ENCODE measurements at places on chromosomes 3 and 15. TPM values are rescaled to one million over a fixed set of nuclear protein-coding genes. Genes with fewer than 3 reads are reported as not detected.

- no peaks in the 10 kb centered on the region for H3K27me3 ChIP-seq
- no peaks in the 10 kb centered on the region for H3K36me3 ChIP-seq
- peak; percentile 53 for DNase-seq
- peak overlapping the region; percentile 48 for H3K4me3 ChIP-seq
- peaks cover 5% of the 10 kb centered on the region for H3K4me1 ChIP-seq
Measured at GRCh38 chr15:66251790-66252684, 1.5 kb downstream of the MEGF11 start.

- no peak overlapping the region for H3K4me3 ChIP-seq
- no peak for DNase-seq
- no peak overlapping the region for H3K27ac ChIP-seq
- no peaks in the 10 kb centered on the region for H3K4me1 ChIP-seq
- no peaks in the 10 kb centered on the region for H3K36me3 ChIP-seq
- H3K27me3 ChIP-seq, result no peaks in the 10 kb centered on the region
Measured at GRCh38 chr15:99211926-99212325, 37.5 kb downstream of the TTC23 start.

GRCh38 chr15:90883526-90883975 lies 753 bp upstream of the FES start:
- H3K4me3 ChIP-seq, result peak overlapping the region; percentile 56
- DNase-seq, result peak; percentile 46
- peak overlapping the region; percentile 97 for H3K27ac ChIP-seq
- no peaks in the 10 kb centered on the region for H3K27me3 ChIP-seq
- H3K4me1 ChIP-seq, result peaks cover 10% of the 10 kb centered on the region
- no peaks in the 10 kb centered on the region for H3K36me3 ChIP-seq

GRCh38 chr3:126310816-126311215 lies 46.4 kb downstream of the KLF15 start:
- no peak for DNase-seq
- no peaks in the 10 kb centered on the region for H3K36me3 ChIP-seq
- H3K27me3 ChIP-seq, result no peaks in the 10 kb centered on the region
- no peak overlapping the region for H3K27ac ChIP-seq
- H3K4me3 ChIP-seq, result no peak overlapping the region

- no peaks in the 10 kb centered on the region for H3K27me3 ChIP-seq
- no peak for DNase-seq
- H3K4me3 ChIP-seq, result no peak overlapping the region
Measured at GRCh38 chr3:188158731-188159310, 4.9 kb downstream of the LPP start.

DNA sequence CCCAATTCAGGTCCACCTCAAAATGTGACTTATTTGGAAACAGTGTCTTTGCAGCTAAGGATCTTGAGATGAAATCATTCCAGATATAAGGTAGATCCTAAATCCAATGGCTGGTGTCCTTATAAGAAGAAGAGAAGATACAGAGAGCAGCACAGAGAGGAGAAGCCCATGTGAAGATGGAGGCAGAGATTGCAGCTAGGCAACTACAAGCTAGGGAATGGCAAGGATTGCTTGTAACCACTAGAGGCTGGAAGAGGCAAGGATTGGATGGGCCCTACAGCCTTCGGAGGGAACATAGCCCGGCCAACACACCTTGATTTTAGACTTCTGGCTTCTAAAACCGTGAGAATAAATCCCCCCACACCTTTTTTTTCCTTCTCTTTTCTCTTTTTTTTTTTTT lies 38.5 kb downstream of the SYN2 start:
- H3K36me3 ChIP-seq, result no peaks in the 10 kb centered on the region
- H3K4me1 ChIP-seq, result no peaks in the 10 kb centered on the region
- no peak for DNase-seq
- H3K27me3 ChIP-seq, result no peaks in the 10 kb centered on the region
- no peak overlapping the region for H3K27ac ChIP-seq

DNA sequence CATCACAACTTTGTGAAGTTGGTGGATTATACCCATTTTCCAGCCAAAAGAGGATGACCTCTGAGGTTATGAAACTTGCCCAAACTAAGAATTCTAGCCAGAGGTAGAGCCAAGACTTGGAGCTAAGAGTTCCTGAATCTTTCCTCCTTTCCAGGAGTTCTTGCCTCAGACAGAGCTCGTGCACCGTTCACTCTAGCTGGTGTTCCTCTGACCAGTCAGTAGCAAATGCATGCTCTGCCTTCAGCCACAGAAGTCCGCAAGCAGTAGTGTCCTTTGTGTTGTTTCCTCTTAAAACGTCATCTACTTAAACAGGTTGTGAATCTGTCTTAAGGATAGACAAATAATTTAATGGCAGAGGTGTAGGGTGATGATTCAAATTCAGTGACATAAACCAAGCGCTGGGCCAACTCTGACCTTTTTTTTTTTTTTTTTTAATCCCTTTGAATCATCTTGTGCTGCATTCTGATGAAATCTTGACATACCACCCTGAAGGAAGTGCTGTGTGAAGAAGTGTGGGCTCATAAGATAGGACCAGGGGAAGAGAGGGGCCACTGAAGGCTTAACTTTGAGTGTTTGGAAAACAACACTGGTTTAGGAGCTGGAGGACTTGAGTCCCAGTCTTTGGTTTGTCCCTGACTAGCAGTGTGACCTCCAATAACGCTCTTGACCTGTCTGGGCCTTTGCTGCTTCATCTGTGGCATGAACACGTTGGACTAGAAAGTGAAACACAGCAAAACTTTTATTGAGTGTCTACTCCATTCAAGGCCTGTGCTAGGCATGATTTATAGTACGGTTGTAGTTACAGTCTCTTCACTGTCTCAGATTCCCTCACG lies 53.4 kb downstream of the ITPR1 start:
- no peaks in the 10 kb centered on the region for H3K27me3 ChIP-seq
- H3K27ac ChIP-seq, result no peak overlapping the region
- no peak overlapping the region for H3K4me3 ChIP-seq
- no peaks in the 10 kb centered on the region for H3K36me3 ChIP-seq
- DNase-seq, result no peak
- peaks cover 20% of the 10 kb centered on the region for H3K4me1 ChIP-seq

DNA sequence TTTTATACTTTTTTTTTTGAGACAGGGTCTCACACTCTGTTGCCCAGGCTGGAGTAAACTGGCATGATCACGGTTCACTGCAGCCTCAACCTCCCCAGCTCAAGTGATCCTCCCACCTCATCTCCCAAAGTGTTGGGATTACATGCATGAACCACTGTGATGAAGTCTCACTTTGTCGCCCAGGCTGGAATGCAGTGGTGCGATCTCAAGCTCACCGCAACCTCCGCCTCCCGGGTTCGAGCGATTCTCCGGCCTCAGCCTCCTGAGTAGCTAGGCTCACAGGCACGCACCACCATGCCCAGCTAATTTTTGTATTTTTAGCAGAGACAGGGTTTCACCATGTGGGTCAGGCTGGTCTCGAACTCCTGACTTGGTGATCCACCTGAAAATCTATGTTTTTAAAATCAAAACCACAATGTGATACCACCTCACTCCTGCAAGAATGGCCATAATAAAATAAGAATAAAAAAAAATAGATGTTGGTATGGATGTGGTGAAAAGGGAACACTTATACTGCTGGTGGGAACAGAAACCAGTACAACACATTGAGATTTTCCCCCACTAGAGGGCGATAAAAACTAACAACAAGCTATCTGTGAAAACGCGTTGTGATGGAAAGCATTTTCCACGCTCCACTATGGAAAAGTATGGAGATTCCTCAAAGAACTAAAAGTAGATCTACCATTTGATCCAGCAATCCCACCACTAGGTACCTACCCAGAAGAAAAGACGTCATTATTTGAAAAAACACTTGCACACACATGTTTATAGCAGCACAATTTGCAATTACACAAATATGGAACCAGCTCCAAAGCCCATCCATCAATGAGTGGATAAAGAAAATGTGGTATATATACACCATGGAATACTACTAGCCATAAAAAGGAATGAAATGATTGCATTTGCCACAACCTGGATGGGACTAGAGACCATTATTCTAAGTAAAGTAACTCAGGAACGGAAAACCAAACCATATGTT lies 26.8 kb upstream of the OCA2 start:
- DNase-seq, result no peak
- H3K36me3 ChIP-seq, result no peaks in the 10 kb centered on the region
- H3K4me3 ChIP-seq, result no peak overlapping the region
- no peaks in the 10 kb centered on the region for H3K4me1 ChIP-seq

RASGRP1 gene
- 0.13 TPM for polyA plus RNA-seq

NUP210 gene
- 5.8 TPM for polyA plus RNA-seq

CCR3 gene
- polyA plus RNA-seq, result not detected
